ENCODE measurements at places on chromosomes 7 and 10.

GRCh38 chr10:125782616-125783015 is 7.0 kb upstream of the MMP21 start:
- no peak for DNase-seq

- DNase-seq = no peak
Observed at GRCh38 chr7:77430927-77431326, 14.8 kb upstream of the GSAP start.

DNA sequence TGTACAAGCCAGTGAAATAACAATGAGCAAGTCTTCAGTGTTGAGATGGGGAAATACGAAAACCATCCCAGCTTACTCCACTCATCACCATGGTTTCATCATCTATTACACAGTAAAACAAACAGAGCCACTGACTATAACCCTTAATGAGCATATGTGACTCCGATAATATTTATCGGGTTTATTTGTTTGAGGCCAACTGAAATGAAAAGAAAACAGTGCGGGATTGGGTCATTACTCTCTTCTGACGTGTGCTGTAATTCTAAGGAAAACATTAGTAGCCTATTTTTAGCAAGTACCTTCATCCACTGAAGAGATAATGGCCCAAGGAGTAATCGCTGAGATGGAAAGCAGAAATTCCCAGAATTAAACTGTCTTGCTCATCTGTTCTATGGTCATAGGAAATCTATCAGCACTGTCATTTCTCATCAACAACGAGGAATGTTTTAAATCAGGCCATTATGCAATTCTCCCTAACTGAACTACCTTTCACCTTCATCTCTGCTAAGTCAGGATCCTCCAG is 716.5 kb downstream of the INHBA start:
- DNase-seq = no peak

DNA sequence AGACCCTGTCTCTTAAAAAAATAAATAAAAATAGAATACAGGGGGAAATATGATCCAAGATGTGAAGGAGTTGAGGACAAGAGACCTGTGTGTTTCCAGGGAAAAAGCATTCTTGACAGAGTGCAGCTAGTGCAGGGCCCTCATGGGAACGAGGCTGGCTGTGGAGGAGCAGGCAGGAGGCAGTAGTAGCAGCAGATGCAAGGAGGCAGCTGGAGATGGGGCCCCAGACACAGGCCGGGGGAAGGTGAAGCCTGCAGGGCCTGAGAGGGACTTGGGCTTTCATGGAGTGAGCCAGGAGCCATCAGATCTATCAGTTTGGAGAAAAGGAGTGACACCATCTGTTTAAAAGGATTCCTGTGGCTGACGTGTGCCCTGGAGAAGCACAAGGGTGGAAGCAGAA is 71.4 kb upstream of the ZNF438 start:
- DNase-seq = no peak

GRCh38 chr10:42491001-42491592 is 147.3 kb downstream of the ZNF33B start:
- DNase-seq = no peak

DNA sequence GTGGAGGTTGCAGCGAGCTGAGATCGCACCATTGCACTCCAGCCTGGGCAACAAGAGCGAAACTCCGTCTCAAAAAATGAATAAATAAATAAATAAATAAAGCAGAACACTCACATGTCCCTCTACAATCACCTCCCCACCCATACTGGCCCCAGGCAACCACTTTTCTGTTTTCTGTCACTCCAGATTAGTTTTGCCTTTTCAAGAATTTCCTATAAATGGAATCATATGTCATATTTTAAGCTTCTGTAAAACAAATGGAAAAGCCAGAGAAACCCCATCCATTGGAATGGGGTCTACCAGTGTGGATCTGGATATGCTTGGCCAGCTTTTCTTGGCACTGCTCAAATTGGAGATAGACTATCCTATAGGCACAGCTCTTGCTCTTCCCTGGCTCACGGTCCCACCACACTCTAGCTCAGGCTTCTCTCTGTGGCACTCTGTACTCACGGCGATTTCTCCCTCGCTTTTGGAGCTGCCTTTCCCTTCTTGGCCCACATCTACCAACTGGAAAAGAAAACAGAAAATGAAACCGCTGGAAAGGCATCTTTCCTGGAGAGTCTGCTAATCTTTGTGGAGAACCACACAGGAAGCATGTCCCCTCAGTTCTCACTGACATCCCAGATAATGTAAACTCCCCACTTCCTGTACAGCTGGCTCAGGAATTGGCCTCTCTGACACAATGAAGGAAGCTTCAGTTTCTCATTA is 210.1 kb downstream of the JCAD start:
- DNase-seq = no peak

DNA sequence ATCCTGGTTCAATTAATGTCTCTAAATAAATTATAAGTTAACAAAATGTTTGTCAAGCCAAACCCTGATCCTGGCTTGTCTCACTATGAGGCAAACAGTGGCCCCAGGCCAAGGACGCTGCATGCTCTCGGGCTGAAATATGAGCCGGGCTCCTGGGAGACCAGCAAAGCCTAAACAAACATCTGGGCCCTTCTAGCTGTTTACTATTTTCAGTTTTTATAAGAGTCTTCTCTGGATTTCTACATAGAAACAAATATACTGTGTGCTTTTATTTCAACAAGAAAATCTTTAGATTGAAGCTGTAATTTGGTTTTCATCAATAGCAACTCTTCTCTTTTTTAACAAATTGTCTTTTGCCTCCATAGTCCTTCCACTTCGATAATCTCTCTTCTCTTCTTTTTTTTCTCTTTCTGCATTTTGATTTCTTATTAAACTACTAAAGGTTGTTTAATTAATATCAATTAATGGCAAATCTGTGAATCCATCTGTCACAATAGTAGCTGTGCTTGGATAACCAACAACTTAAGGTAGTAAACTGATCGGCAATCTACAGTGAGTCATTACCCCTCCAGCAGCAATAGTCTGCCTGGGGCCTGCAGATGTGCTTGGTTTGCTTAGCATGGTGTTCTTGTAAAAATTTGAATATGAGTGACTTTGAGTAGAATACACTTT is 83.3 kb upstream of the DNAJC1 start:
- DNase-seq = no peak

- no peak for DNase-seq
Observed at GRCh38 chr7:30683816-30684215, 1.6 kb upstream of the CRHR2 start.

DNA sequence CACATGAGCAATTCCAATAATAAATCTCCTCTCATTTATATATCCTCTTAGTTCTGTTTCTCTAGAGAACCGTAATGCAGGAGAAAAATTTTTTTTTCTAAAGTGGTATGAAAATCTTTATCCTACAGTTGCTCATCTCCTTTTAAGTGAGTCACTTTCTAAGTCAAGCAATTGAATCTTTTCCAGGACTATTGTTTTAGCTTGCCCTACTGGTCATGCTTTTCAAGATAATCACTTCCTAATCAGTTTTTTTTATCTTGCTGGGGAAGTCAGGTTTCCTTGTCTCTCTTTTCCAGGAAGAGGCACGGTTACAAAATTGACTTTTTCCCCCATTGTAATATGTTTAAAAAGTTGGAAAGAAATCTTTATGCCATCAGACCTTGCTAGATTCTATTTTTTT is 44.0 kb downstream of the INPP5F start:
- DNase-seq = no peak

- no peak for DNase-seq
Observed at GRCh38 chr10:30903397-30904138, 128.1 kb downstream of the ZNF438 start.

DNA sequence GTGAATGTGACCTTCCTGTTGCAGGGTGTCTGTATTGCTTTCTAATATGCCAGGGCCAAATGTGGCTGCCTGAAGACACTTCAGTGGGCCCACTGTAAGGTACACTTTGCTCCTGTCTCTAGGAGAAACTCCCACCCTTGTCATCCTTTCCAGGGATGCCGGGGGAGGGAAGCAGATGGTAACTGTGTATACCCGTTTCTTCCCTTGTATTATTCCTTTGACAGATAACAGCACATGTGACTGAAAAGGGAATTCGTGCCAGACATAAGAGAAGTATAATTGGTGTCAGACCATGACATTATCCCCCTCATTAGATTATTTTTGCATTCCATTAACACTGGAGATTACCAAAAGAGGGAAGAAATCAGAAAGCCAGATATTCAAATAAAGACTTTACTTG is 317.7 kb downstream of the CAMK1D start:
- DNase-seq = no peak

DNA sequence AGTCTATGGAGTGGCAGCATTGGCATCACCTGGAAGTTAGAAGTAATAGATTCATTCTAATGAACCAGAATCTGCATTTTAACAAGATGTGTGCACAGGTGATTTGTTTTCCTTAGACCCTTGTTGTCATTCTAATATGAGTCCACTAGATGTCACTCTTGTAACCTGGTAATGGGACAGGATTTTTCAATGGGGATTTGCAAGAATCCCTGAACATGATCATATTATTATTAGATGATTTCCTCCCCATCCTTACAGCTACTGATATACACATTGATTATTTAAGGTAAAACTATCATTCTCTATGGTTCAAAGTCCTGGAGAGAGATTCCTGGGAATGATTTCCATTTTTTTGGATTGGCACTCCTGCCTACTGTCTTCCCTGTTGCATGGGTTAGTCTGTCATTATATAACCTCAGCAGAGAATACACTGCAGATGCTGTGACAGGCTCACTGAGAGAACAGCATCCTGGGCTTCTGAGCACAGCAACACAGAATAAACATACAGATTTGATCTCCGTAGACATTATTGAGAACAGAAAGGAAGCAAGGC is 194.9 kb downstream of the SUGCT start:
- DNase-seq = no peak

DNA sequence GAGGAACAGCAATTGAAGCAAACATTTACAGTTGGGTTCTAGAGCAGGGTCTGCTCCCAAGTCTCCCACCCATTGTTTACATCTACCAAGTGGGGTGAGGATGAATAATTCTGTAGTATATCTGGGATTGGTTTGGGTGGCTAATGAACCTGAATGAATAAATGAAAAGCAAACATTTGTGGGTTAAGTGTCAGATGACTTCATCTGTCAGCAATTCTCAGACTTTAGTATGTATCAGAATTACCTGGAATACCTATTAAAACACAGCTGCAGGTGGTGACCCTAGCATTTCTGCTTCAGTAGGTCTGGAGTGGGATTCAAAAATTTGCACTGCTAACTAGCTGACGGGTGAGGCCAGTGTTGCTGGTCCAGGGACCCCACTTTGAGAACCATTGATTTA is 18.0 kb upstream of the NPVF start:
- no peak for DNase-seq
